ENCODE measurements at places on chromosomes 7 and 10.

GRCh38 chr7:135827391-135827790 is 78.8 kb upstream of the FAM180A start:
- no peak for DNase-seq

DNA sequence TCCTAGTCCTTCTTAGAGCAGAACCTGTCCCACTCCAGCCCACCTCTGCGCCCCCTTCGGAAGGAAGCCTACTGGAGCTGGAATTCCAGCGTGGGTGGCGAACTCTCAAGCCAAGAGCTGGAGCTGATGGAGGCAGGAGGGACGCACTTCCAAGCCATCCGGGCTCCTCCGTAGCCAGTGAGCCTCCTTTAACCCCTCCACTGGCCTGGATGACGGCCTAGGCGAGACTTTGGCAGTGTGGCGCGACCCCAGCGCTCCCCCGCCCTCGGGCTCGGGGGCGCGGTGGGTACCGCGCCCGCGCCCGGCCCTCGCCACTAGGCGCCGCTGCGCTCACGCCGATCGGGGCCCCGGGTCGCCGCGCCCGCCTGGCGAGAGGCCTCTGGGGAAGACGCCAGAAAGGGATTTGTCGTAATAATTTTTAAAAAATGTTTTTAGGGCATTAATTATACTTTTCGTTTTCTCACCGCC is 5.1 kb upstream of the EMX2 start:
- no peak for DNase-seq

GRCh38 chr7:152851326-152851725 is 91.8 kb downstream of the ACTR3B start:
- no peak for DNase-seq

GRCh38 chr7:130112093-130112492 is 41.8 kb downstream of the KLHDC10 start:
- DNase-seq = no peak

GRCh38 chr10:3261921-3262320 is 89.3 kb upstream of the PITRM1 start:
- DNase-seq = no peak

DNA sequence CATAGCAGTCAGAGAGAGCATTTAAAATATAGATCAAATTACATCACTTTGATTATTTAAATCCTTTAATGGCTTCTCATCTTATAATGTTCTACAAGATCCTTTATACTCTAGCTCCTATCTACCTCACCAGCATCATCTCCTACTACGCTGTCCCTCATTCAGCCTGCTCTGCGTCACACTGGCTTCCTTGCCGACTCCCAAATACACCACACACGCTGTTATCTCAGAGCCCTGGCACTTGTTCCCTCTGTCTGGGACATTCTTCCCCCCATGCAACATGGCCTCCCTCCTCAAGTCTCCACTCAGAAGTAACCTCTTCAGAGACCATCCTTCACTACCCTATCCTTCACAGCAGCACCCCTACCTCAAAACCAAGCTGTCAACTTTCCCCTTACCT is 46.7 kb downstream of the RNLS start:
- DNase-seq = no peak

- no peak for DNase-seq
These were observed 44.3 kb downstream of the PFKP start for GRCh38 chr10:3111621-3112163.

DNA sequence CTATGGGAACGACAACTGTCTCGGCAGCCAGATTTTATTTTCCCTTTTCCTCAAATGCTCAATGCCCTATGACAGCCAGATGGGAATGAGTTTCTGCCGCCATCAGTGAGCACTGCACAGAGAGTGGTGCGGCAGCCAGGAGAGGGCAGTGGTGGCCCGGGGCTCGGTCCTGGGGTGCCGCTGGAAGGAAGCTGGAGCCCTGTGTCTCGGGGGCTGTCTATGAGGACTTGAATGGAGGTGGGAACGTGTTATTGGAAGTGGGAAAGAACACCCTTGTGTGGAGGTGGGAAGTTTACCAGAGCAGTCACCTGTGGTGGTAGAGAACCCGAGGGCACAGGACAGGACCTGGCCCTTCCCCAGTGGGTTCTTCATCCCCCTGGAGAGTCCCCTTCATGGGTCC is 35.8 kb downstream of the JAKMIP3 start:
- no peak for DNase-seq

- peak; percentile 45 for DNase-seq
These were observed 21.2 kb downstream of the ZMIZ2 start for GRCh38 chr7:44769776-44770294.

- no peak for DNase-seq
These were observed 5.1 kb upstream of the GRID1 start for GRCh38 chr10:86371691-86372090.

DNA sequence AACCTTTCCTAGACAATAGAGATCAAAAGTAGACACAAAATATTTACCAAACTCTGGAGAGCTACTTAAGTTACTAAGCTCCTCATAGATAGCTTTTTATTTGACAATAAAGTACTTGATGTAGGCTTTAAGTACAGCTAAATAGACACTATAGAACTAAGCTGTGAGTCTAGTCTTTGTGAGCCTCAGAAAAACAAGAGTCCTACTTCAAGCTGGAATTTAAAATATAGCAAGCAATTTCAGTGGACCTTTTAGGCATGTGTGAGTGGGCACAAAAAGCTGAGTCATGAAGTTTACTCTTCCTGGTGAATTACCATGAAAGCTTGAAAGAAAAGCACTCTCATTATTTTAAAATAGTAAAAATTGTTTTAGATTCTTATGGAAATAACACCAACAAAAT is 76.1 kb downstream of the ADD3 start:
- DNase-seq = no peak

All from GM06990 (cell line).